ENCODE measurements at places on chromosomes 1 and 21.

GRCh38 chr1:182493063-182493462, 43.1 kb downstream of the RGSL1 start:
- H3K4me1 ChIP-seq, result no peaks in the 10 kb centered on the region
- H3K27me3 ChIP-seq, result no peaks in the 10 kb centered on the region
- no peak overlapping the region for H3K27ac ChIP-seq
- no peak overlapping the region for H3K4me3 ChIP-seq
- DNase-seq, result no peak

GRCh38 chr1:156936721-156937220, 16.3 kb downstream of the LRRC71 start:
- no peak overlapping the region for H3K27ac ChIP-seq
- no peak overlapping the region for H3K4me3 ChIP-seq
- DNase-seq, result no peak
- no peaks in the 10 kb centered on the region for H3K4me1 ChIP-seq

- no peaks in the 10 kb centered on the region for H3K4me1 ChIP-seq
- no peak overlapping the region for H3K27ac ChIP-seq
- no peak for DNase-seq
- no peaks in the 10 kb centered on the region for H3K36me3 ChIP-seq
- no peak overlapping the region for H3K4me3 ChIP-seq
Observed at GRCh38 chr21:25387665-25388064, 219.6 kb downstream of the MRPL39 start.

DNA sequence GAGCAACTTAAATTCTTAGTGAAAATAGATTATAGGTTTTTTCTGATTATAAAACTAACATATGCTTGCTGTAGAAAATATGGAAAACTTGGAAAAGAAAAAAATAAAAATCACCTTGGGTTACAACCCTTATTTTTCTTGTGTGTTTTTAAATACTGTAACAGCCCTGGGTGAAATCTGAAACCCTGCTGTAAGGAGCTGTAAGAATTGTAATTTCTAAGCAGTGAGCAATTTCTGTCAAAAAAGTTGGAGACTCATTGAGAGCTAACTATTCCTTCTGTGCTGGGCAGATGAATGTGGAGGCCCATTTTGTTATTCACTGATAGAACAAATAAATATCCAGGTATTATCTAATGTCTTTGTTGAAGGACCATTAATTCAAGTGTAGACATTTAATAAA, 42.6 kb downstream of the ADCY10 start:
- H3K36me3 ChIP-seq, result no peaks in the 10 kb centered on the region
- H3K27me3 ChIP-seq, result no peaks in the 10 kb centered on the region
- DNase-seq, result no peak
- no peak overlapping the region for H3K27ac ChIP-seq
- H3K4me3 ChIP-seq, result no peak overlapping the region
